Fibroblast of villous mesenchyme (primary cell): ENCODE measurements at places on chromosomes 16 and 17. TPM values are rescaled to one million over a fixed set of nuclear protein-coding genes. Genes with fewer than 3 reads are reported as not detected.
A peak's percentile ranks its signal among the peaks of the same experiment; 100 is the strongest.

DNA sequence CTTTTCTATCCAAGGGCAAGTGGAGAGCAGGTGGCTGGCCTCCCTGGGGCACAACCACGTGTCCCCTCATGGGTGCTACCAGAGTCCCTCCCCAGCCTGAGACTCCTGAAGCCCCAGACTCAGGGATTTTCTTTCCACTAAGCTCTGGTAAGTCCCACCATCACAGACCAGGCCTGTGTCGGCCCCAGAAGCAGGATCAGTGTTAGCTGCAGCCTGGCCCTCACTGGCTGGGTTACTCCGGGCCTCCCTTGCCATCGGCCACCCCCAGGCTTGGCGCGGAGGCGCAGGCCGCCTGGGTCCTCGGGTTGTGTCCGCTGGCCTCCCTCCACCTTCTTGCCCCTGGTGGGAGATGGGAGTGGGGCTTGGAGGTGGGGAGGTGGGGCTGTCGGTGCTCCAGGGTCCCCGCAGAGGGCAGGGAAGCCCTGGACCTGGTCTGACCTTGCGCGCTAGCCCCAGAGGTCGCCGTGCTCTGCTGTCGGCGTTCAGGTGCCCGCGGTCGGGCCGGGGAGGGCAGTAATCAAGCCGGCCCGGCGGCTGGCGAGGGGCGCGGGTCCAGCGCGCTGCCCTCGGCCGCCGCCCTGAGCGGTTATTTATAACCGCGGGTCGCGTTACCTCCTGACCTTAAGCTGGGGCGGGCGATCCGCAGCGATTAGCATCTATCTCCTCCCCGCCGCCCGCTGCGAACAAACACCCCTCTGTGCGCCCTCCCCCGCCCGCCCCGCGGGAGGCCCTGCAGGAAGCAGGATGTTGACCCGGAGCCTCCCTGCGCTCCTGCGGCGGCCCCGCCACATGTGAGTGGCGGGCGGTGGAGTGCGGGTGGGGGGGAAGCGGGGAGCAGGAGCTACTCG, 78.1 kb upstream of the TOB1 start:
- peak; percentile 65 for DNase-seq

GRCh38 chr17:6567528-6568183, 11.3 kb upstream of the PITPNM3 start:
- DNase-seq: no peak

- DNase-seq: peak; percentile 86
These were observed 24.2 kb downstream of the STAT5A start for GRCh38 chr17:42312285-42313130.

Gene SLC16A6
- total RNA-seq: 1.6 and 2.2 TPM in 2 replicates

Gene RPS6KB1
- 22.2 and 26.3 TPM in 2 replicates for total RNA-seq

Gene BICDL2
- under 0.01 TPM in 1 of 2 replicates, not detected in the other for total RNA-seq

Gene E4F1
- total RNA-seq: 25.9 and 32.5 TPM in 2 replicates
